ENCODE measurements at places on chromosomes 6 and 20. TPM values are rescaled to one million over a fixed set of nuclear protein-coding genes. Genes with fewer than 3 reads are reported as not detected.

DNA sequence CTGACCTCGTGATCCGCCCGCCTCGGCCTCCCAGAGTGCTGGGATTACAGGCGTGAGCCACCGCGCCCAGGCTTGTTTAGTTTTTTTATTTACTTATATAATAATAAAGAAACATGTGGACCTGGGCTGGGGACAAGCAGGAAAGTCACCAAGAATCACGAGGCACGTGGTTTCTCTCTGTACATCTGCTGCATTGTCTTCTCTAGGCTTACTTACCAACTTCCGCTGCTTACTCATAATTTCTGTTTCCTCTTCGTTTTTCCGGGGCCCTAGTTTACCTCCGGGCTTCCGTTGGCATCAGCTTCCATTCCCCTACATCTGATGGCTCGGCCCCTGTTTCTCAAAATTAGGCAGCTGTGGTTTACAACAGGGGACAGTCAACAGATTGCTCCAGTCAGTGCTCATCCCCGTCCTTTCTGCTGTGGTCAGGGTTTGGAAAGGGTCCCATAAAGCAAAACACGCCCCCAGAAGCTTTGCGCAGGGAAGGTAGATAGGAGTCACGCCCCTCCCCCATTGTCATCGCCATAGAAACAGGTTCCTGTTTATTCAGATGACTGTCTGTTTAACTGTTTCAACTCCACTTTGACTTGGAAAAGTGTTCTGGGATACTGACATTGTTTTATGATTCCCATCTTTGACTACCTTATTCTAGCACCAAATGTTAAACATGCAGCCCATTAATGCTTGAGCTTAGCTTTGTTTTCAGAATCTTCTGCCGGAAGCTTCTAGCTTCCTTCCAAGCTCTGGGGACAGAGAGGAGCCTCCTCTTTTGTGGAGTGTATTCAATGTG lies 31.9 kb upstream of the TXLNB start:
- H3K27me3 ChIP-seq = no peaks in the 10 kb centered on the region
- no peaks in the 10 kb centered on the region for H3K36me3 ChIP-seq

- H3K27ac ChIP-seq = no peak overlapping the region
- no peaks in the 10 kb centered on the region for H3K36me3 ChIP-seq
- peaks cover 7% of the 10 kb centered on the region for H3K27me3 ChIP-seq
- no peak overlapping the region for H3K4me3 ChIP-seq
- DNase-seq = no peak
Measured at GRCh38 chr6:21710216-21710615, 116.7 kb downstream of the SOX4 start.

GRCh38 chr6:111591370-111591900 lies 14.2 kb downstream of the TRAF3IP2 start:
- no peak overlapping the region for H3K4me3 ChIP-seq
- no peak for DNase-seq
- H3K4me1 ChIP-seq = peaks cover 32% of the 10 kb centered on the region

Gene SLC22A23
- 5.6 TPM for total RNA-seq

DNA sequence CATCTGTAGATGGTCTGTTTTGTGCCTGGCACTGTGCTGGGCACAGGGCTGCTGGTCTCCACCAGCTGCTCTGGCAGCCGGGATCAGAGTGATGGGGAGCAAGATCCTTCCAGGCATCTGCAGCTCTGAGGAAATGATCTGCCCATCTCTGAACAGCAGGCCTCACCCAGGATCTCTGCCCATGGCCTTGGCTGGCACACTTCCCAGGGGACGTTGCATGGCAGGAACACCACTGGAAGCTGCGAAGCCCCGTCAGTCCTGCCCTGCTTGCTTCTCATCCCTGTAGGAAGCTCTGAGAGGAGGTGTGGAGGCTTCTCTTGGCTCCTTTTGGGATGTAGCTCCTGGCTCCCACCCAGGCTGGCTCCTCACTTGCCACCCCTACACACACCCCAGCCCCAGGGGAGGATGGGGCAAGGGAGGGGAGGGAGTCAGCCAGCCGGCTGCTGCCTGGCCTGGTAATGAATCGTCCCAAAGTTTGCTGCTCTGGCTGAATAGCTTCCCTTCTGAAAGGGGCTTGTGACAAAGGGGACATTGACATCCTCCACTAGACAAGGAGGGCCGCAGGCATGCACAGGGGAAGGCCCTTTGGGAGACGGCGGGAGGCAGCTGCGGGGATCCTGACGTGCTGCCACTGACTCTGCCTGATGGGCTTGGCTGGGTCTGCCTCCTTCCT lies 108.9 kb downstream of the VEGFA start:
- DNase-seq = no peak
- H3K4me1 ChIP-seq = no peaks in the 10 kb centered on the region
- no peaks in the 10 kb centered on the region for H3K36me3 ChIP-seq
- H3K4me3 ChIP-seq = no peak overlapping the region

DNA sequence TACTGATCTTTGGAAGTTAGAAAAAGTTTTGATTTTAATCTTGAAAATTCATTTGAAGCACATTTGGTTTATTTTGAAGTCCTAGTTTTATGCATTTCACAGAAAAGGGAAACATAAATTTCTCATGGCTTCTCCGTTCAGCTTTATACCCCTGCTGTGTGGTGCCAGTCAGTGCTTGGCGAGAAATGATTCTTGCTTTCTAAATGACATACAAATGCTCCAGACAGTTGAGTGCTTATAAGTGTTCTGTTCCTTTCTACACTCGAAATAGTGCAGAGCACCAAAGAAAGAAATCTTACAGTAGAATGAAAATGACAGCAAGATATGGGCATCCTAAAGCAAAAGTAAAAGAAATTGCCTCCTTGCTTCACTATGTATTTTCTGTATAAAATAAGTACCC lies 9.0 kb upstream of the ZNF292 start:
- peaks cover under 1% of the 10 kb centered on the region for H3K4me1 ChIP-seq
- no peak overlapping the region for H3K27ac ChIP-seq
- H3K4me3 ChIP-seq = no peak overlapping the region
